Epithelial cell of esophagus (primary cell): ENCODE measurements at places on chromosomes 2 and 18.

GRCh38 chr2:224999321-224999720, 42.9 kb downstream of the DOCK10 start:
- DNase-seq, result no peak

DNA sequence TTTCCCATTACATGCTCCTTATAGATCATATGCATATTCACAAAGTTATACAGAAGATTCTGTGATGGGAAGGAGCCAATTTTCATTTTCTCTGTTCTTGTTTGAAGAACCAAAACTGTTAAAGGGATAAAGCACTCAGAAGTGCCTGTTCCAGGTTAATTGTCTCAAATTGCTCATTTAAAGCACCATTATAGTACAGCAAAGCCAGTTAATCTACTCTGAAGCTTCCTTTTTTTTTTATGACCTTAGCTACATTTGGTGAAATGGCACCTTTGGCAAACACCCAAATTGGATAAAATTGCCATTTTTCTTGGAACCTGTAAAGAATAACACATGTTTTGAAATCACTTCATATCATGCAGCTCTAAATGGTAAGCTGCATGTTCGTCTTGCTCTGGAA, 1092.3 kb downstream of the BCL11A start:
- no peak for DNase-seq

DNA sequence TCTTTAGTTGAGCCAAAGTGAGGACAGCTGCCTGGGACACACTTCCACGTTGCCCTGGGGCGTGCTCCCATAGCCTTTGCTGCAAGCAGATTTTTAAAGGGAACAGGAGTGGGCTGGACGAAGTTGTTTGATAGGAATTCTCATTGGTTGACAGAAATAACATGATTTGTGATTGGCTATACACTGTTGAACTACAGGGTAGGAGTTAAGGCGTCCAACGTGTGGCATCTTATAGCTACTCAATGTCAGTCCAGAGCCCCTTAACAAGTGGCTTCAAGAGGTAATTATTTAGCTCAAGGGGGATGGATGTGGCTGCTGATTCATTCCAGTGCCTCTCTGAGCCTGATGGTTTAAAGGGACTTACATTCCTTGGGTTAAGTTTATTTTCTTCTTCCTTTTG, 65.5 kb downstream of the ACAA2 start:
- no peak for DNase-seq

DNA sequence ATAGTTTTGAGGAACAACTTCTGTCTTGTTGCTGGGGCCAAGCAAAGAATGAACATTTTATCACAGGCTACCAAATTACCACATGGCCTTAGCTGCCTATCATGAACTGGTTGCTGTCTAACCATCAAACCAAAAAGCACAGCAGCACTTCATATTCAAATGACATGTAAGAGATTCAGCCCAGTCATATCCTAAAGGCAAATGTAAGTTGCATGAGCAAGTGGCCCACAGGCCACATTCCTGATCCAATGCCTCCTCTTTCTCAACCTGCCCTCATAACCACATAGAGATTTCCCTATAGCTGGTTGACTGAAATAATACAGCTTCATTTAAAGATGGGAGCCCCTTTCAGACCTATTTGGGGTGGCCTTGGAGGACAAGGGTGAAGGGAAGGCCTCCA, 572.3 kb downstream of the IRS1 start:
- peak; percentile 19 for DNase-seq

DNA sequence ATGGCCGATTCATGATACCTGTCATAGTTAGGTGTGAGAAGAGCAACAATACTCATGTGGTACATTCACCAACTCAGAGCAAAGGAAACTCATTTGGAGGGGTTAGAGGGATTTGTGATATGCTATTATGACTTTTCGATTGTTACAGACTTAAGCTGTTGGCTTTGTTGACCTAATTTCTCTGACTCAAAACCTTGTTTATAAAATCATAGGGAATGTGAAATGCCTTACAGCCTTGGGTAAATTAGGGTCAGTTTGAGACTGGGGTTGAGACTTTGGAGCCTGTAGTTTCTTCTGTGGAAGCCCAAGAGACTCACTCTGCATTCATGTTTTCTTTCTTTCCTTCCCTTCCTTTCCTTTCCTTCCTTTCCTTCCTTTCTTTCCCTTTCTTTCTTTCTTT, 261.9 kb downstream of the LRRTM1 start:
- no peak for DNase-seq

GRCh38 chr2:139805441-139805840, 1025.3 kb upstream of the NXPH2 start:
- no peak for DNase-seq

- DNase-seq, result peak; percentile 84
Measured at GRCh38 chr2:196601430-196602306, 37.8 kb upstream of the CCDC150 start.

DNA sequence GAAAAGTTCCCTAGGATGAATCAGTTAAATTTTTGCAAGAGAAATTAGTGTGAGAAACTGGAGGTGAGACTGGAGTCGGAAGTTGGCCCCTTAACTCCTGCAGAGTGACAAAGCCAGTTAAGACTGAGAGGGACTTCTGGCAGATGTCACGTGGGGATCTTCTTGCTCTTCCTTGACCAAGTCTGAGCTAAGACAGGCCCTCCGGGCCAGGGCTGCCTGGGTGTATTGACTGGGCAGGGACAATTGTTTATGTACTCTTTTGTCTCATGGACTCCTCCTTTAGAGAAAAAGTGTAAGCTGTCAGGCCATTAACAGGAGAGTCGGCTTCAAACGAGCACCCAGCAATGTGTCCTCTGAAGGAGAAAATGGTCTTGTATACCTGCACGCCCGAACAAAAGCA, 48.6 kb upstream of the RALBP1 start:
- DNase-seq, result no peak

DNA sequence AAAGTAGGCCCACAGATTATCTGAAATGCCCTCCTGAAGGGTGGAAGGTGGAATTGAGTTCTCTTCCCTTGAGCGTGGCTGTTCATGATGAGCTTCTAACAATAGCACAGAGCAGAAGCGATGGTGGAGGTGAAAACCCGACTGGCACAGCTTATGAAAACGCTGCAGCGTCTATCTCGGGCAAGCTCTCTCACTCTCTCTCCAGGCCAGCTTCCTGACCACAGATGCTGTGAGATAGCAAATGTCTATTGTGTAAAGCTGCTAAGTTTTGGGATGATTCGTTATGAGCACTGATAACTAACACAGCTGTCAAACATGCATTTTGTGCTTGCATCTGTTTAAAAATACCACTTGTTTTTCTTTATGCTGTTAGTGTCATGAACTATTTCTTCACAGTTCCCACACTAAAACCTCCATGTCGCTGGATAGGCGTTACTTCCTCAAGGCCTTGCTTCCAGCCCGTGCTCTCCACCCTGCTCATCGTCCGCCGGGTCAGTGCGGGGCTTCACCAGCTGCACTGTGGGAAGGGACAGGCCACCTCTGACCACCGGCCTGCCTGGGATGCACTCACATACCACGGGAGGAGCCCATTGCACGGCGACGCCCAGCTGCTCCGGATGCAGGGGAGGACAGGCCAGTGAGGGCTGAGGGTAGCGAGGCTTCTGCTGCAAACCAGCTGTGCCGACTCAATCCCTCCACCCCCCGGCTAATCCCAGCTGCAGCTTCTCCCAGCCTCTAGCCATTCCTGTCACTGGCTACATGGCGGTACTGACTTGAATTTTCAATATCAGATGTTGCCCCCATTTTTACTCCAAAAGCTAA, 60.0 kb upstream of the OTOS start:
- no peak for DNase-seq

DNA sequence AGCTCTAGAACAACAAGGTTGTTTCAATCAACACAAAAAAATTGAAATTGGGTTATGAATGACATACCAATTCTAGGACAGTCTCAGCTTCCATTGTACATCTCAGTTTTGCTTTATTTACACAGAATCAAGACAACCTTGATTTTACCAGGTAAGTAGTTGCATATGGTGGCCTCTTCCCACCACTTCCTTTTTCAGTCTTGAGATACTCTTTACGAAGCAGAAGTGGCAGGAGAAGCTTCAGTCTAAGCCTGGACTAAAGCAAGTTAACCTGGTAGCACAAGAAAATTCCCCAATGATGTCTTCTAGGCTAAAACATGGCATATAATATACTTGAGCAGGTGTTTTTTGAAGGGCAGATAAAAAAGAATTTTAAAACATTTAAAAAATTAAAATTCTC, 10.7 kb upstream of the FAM136A start:
- DNase-seq, result no peak

- peak; percentile 81 for DNase-seq
Measured at GRCh38 chr2:85470850-85471800, 52.6 kb downstream of the SH2D6 start.

GRCh38 chr2:59630789-59631188, 922.7 kb downstream of the BCL11A start:
- DNase-seq, result no peak

DNA sequence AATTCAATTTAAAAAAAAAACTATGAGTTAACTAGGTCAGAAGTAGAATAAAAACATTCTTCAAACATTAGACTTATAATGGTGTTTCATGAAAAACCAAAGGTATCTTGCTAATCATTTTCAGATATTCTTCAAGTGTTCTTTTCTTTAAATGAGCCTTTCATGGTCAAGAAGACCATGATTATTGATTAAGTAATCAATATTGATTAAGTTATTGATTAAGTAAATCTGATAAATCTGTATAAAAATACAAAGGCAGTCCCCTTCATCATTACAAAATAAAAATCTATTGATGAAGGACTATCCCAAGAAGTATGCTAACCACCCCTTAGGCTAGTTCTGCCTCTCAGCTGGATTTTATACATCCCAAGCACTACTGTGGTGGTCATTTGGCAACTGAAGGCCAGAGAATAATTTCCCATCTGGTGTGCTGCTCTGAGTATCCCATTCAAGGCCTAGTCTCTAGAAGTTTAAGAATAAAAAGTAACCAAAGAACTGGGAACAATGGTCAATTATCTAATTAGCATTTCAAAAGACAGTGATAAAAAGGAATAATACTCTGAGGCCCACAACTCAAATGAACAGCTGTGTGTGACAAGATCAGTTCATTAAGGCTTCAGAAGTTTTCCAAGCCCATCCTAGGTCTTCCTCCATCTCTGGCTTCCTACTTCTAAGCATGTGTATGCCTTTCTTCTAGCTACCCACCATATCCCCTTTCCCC, 63.5 kb downstream of the TCF4 start:
- no peak for DNase-seq

DNA sequence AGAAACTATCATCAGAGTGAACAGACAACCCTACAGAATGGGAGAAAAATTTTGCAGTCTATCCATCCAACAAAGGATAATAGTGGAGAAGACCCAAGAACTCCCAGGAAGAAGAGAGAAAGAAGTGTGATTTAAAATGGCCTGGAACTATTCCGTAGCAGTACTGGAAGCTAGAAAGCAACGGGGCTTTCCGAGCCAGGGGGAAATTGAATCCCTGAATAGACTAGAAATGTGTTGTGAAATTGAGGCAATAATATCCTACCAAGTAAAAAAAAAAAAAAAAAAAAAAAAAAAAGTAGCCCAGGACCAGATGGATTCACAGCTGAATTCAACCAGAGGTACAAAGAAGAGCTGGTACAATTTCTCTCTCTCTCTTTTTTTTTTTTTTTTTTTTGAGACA, 69.3 kb downstream of the FARP2 start:
- DNase-seq, result no peak

GRCh38 chr2:126750506-126750905, 94.5 kb downstream of the GYPC start:
- no peak for DNase-seq

GRCh38 chr2:178008636-178009289, 63.8 kb downstream of the PDE11A start:
- DNase-seq, result peak; percentile 59

- DNase-seq, result peak; percentile 7
Measured at GRCh38 chr2:214796911-214797310, 12.6 kb downstream of the BARD1 start.

GRCh38 chr2:49843314-49843713, 689.0 kb upstream of the FSHR start:
- no peak for DNase-seq

DNA sequence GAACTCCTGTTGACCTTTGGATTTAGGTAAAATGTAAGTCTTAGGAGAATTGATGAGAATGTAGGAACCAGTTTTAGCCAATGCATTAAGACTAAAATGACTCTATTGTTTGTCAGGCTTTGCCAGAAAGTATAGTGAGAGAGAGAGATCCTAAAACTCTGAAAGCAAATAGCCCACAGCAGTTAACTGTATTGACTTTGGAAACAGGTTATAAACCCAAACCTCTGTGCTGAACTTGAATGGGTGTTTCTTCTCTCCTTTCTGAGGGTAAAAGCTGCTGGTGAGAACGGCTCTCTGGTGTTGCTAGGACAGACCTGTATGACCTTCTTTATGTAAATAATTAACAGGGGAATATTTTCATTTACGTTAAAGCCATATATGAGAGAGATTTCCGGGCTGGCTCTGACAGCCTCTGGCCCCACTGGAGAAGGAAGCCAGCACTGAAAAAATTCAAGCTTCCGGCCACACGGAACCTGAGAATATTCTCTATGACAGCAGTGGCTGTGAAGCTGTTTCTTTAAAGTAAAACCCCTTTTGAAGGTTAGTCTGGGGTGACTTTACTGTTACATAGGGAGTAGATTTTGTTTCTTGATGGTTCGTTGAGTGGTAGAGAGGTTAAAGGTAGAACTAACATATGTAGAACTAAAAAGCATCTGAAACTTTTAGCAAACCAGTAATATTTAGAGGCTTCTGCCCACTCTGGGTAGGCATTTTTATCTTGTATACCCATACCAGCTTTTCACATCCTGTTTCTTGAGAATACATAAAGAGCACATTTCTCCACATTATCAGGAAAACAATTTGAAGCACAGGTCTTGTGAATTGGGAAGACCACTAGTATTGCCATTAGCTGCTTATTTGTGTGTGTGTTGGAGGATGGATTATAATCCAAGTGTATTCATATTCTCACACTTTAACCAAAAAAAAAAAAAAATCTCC, 123.8 kb downstream of the SPTBN1 start:
- DNase-seq, result no peak

DNA sequence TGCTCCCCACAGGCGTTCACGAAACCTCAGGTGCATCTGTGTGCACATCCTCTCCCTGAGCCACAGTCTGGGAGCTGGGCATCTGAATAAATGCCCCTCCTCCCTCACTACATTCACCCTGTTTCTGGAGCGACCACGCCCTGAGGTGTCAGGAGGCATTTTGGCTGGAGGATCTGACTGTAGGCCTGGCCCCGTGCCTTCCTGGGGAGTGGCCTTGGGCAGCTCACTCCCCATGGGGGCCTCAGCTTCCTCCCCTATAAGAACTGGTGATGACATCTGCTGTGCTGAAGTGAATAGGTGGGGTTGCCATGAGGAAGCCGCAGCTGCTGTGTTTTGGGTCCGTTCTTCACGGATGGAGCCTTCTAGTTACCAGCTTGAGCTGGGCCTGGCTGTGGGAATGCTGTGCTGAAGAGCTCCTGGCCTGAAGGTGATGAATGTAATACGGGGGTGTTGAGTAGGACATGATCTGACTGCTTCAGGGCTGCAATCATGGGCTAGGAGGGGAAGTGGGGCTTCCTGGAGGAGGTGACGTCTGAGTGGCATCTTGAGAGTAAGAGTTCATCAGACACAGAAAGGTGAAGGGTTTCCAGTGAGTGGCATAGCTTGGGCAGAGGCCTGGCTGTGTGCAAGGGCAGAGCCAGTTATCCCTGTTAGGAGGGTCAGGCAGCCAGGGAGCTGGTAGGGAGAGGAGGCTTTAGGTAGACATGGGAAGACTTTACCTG, 58.2 kb downstream of the GLI2 start:
- peak; percentile 21 for DNase-seq

GRCh38 chr2:84474176-84474575, 15.1 kb upstream of the SUCLG1 start:
- peak; percentile 87 for DNase-seq

GRCh38 chr18:13556502-13556901, 169.9 kb downstream of the FAM210A start:
- no peak for DNase-seq
